NCI-H524 treated with DMSO at 0.1 percent for 48 hours (cell line): ENCODE measurements at places on chromosomes 2 and 18.

DNA sequence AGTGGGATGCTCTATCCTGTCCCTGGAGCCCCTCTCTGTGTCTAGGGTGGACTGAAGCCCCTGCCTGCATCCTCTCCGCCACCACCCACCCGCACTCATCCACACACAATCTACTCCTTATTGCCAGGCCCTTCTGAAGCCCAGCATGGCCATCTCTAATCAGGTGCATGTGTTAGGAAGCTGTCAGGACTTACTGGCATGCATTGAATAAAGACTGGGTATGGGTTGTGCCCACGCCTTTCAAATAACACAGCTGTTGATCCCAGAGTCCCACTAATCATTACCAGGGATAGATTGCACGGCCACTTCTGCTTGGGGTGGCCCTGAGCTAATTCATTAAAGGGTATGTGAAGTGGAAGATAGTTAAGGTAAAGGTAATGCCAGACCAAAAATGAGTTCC lies 88.4 kb downstream of the CABLES1 start:
- no peak for DNase-seq

GRCh38 chr2:160474319-160474645 lies 19.3 kb downstream of the RBMS1 start:
- DNase-seq, result no peak

- no peak for DNase-seq
Observed at GRCh38 chr2:204971206-204971907, 426.1 kb downstream of the PARD3B start.

DNA sequence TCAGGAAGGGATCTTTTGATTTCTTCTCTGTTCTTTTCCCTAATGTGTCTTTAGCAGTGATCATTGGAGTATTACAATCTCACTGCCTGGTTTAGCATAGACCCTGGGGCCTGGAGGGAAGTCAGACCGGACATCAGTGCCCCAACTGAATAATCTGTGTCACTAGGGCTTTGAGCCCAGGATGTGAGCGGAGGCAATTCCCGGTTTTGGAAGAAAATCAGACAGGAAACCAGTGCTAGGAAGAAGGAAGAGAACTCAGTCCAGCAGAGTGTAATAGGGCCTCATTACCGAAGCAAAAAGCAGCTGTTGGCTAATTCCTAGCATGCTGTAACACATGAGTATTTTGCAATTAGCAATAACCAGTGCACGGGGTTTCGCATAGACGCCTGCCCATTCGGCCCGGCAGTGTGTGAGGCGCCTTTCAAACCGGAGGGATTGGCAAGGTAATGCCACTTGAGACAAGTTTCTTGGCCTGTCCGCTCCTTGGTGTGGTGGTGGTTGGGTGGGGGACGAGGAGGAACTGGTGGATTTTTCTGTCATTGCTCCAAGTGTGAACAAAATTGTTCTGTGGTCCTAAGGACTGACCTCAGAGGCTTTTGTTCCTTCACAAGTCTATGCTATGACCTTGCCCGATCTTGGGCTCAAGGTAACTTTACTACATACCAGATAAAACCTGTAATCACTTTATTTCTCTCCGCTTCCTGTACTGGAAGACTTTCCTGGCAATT lies 2.8 kb downstream of the FOSL2 start:
- peak; percentile 28 for DNase-seq

- DNase-seq, result no peak
Observed at GRCh38 chr18:23453680-23454058, 582 bp downstream of the RIOK3 start.

- DNase-seq, result no peak
Observed at GRCh38 chr2:190459881-190460280, 51.7 kb downstream of the MFSD6 start.

DNA sequence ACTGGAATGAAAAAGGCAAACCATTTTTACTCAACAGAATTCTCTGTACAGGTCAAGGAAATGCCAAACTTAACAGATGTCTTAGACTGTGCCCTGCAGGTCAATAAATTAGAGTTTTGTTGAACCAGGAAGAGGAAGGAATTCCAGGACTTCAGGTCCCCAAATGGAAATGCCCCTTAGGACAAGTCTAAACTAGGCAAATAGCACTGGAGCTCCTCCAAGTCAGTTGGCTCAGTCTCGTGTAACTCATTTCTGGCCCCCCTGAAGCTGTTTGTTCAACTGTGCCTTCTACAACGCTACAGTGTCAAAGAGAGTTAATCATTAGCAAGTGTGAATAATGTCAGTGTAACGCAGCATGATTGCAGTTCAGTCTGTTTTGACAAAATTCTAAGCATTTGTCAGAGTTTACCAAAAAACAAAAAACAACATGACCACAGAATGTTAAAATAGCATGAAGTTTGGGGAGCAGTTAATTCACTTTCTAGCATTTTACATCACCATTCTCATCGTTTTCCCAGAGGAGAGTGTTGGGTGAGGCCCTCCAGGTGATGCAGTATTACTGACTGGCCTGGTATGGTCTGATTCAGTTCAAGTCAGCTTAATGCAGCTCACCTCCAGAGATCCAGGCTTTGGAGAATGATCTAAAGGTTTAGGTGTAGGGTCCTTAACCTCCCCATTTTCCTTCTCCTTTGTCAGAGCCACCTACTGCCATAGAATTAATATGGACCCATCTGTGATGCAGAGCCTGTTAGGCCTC lies 108.1 kb downstream of the AQP4 start:
- no peak for DNase-seq

DNA sequence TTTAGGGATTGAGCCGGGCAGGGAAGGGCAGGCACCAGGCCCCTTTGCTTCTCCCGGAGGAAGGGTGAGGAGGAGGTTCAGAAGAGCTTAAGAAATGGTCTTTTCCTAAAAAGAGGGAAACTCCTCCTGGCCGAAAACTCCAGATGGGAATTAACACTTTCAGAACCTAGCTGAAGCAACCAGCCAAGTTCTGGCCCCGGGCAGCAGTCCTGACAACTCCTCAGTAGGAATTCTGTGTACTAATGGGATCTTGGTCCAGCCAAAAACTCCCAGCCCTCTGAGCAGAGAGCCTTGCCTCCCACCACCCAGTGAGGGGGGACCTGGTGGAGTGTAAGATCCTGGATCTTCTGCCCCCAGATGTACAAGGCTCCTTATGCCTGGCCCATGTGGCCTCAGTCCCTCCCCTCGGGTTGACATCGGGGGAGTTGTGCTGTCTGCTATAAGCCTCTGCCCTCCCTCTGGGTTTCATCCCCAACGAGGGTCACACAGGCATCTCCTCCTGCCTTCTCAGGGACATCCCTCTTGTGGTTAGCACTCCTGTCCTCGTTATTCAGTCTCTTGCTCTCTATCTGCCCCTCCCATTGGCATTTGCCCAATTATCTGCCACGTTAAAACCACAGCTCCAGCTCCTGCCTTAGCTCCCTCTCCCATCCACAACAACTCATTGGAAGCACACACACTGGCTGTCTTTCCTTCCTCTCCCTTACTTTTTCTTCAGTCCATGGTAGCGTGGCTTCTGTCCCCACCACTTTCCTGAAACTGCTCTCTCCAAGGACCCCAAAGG lies 184.6 kb downstream of the CYP26B1 start:
- no peak for DNase-seq

DNA sequence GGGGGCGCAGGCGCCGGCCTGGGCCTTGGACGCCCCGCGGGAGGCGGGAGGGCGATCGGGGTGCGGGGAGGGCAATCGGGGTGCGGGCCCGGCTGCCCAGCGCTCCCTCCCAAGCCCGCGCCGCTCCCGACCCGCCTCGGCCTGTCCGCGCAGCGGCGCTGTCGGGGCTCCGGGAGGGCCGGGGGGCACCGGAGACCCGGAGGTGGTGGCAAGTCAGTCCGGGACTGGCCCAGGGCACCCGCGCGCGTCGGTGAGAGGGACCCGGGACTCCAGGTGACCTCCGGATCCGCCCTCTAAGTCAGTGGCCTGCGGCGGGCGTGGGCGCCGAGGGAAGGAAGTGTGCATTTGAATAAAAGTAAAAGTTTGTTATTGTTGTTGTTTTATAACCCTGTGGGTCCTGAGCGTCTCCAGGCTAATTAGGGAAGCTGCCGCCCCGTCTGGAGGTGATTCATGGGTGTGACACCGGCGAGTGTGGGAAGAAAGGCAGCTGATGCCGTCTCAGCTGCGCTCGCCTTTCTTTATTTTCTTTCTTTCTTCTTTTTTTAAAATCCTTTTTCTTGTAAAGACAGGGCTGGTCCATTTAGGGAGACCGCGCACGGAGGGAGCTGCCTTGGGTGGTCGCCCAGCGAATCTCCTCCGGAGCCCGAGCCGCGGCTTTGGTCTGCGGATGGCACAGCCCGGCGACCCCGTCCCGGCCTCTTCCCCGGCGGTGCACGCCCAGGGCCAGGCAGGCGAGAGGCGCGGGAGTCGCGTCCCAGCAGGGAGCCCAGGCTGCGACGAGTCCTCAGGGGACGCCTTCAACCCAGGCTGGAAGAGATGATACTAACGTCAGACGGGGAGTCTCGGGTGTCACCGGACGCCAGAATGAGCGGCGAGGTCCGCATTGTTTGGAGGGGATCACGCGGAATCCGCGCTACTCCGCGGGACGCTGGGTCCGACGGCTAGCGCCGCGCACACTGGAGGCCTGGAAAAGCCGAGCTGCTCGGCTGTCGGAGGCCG lies 627 bp upstream of the CRACDL start:
- DNase-seq, result no peak

GRCh38 chr2:101161658-101162057 lies 10.5 kb upstream of the TBC1D8 start:
- no peak for DNase-seq

- no peak for DNase-seq
Observed at GRCh38 chr18:22207021-22207758, 37.8 kb downstream of the GATA6 start.

GRCh38 chr2:81648370-81648769 lies 1343.8 kb upstream of the LRRTM1 start:
- no peak for DNase-seq

DNA sequence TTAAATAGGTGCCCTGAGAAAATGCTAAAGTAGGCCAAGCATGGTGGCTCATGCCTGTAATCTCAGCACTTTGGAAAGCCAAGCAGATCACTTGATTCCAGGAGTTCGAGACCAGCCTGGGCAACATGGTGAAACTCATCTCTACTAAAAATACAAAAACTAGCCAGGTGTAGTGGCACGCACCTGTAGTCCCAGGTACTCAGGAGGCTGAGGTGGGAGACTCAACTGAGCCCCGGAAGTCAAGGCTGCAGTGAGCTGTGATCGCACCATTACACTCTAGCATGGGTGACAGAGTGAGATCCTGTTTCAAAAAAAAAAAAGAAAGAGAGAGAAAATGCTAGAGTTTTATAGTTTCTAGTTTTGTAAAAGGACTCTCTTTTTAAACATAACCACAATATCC lies 12.0 kb downstream of the ANKRD44 start:
- no peak for DNase-seq

DNA sequence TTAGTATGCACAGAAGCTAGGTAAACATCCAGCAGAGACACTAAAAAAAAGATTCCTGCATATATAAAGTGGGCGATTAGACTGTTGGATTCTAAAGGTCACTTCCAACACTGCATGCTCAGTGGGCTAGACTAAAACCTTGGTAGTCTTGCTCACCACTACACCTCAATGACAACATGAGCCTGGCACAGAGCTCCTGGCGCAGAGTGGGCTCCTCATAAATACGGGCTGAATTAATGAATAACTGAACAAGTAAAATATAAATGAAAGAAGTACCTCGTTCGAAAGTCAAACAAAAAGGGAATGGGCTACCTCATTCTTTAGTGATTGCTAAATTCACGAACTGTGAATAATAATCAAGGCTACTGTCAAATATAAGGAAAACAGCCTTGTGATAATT lies 185.3 kb downstream of the STK39 start:
- no peak for DNase-seq

- DNase-seq, result no peak
Observed at GRCh38 chr18:23825496-23825895, 136.2 kb downstream of the LAMA3 start.

DNA sequence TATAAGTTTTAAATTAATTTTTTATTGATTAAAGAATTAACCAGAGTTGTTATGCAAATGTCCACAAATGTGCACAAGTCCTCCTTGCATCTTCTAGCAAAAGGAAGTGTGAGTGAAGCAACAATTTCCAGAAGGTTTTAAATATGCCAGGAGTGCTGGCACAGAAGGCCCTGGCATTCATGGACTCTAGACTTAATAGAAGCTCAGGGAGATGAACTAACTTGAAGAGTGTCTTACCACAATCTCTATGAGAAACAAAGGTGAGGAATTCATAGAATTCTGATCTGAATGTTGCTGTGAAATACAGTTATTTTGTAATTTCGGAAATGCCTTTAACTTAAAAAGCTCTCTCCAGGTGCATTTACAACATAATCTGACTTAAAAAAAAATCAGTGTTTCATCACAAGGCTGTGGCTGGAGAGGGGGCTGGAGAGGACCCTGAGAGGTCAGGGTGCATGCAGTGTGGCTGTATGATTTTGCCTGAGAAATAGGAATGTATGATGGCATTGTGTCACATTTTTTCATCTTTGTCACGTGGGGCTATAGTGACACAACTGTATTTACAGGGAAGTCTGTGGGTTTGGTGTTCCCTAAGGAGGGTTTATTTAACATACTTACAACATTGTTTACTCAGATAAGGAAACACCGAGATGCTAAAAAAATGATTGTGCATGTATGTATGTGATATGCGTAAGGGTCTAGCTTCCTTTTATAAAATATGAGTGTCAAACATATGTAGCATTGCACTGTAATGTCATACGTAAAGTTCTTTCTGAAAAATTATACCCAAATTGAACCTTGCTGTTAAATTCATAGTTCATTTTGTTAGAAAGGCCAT lies 66.2 kb downstream of the MAP4K4 start:
- no peak for DNase-seq

GRCh38 chr2:109711230-109712122 lies 82.6 kb upstream of the RGPD5 start:
- no peak for DNase-seq

GRCh38 chr2:151289972-151290866 lies 751 bp upstream of the NMI start:
- DNase-seq, result no peak

DNA sequence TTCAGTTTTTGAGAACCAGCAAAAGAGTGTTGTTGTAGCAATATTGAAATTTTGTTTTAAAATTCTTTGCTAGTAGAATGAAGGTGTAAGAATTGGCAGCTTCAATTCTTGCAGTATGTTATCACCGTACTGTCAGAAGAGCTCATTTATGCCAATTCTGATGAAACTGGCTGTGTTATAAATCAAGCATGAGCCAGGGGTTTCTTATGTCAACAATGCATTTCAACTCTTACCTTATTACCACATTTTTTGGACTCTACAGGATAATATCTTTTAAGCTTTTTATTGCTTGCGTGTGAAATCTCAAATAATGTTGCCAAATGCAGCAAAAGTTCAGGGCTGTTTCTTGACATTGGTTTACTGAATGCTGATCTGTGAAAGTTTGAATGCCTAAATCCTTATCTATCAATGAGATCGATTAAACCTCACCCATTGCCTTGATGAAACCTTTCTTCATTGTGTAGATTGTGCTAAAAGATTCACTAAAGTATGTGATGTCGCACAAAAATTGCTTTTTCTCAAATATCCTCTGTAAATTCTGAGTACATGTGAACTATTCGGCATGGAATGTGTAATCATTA lies 1389.3 kb upstream of the ZEB2 start:
- DNase-seq, result no peak

GRCh38 chr2:32862269-32863055 lies 84.3 kb upstream of the LTBP1 start:
- no peak for DNase-seq
